ENCODE measurements at places on chromosomes 4 and X. TPM values are rescaled to one million over a fixed set of nuclear protein-coding genes. Genes with fewer than 3 reads are reported as not detected.

The ARMCX5 gene
- total RNA-seq = 8.6 TPM

The COMMD8 gene
- 36.7 TPM for total RNA-seq

The STOX2 gene
- not detected for total RNA-seq

The PYURF gene
- 80.5 TPM for total RNA-seq

The GYPE gene
- total RNA-seq = 0.94 TPM

The TSR2 gene
- total RNA-seq = 34.6 TPM

The WNK3 gene
- total RNA-seq = not detected

The ZFYVE28 gene
- 3.8 TPM for total RNA-seq

The NAP1L2 gene
- total RNA-seq = 0.09 TPM

The TDO2 gene
- not detected for total RNA-seq

Measured in HFFc6 (cell line).